ENCODE measurements at places on chromosomes 2 and 18.

- no peak for DNase-seq
These were observed 2.7 kb downstream of the SEMA4C start for GRCh38 chr2:96866986-96867755.

DNA sequence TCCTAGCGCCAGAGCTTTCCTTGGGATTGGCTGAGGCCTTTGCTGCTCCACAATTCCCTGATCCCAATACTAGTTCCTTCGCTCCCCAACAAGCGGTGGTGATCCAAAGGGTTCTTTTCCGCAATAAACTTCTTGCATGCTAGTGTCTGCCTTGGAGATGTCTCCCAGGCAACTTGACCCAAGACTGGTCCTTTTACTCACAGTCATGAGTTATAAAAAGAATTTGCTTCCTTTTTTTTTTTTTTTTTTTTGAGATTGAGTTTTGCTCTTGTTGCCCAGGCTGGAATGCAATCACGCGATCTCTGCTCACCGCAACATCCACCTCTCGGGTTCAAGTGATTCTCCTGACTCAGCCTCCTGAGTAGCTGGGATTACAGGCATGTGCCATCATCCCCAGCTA lies 89.8 kb upstream of the SP3 start:
- DNase-seq = no peak

DNA sequence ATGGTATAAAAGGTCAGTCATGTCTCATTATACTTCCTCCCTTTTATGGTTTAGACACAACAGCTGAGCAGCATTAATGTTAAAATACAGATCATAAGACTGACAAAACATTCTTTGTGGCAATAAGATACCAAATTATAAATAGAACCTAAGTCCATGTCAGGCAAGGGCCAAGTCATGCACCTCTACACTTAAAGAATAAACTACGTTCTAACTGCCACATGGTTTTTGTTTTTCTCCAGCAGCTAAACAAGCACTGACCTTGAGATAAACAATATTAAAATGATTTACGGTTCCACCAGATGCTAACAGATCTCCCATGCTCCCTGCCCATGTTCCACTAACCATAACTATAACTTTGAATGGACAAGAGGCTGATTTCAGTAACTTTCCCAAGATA lies 368.6 kb upstream of the TFPI start:
- no peak for DNase-seq

GRCh38 chr2:203143391-203143790 lies 95.4 kb upstream of the CYP20A1 start:
- DNase-seq = no peak

DNA sequence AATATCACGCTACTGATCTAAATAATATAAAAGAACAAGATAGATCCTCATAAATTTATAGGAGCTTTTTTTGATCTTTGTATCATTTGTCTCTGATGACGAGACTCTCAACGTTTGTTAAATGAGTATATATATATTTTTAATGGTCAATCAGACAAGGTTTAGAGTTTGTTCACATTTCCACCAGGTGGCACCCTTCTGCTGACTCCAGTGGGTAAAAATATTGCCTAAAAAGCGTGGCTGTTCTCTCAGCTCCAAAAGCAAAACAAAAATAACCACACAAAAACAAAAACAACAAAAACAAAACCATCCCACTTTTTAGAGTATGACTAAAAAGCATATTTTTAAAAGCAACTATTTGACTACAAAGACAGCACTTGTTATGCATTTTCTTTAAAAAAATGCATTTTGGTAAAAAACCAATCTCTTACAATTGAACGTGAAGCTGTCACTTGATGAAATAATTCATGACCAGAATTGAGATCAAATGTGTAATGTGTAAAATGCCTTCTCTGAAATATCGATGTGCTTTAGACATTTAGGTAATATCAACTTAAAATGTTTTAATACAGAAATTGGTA lies 723.2 kb downstream of the DPP10 start:
- no peak for DNase-seq

DNA sequence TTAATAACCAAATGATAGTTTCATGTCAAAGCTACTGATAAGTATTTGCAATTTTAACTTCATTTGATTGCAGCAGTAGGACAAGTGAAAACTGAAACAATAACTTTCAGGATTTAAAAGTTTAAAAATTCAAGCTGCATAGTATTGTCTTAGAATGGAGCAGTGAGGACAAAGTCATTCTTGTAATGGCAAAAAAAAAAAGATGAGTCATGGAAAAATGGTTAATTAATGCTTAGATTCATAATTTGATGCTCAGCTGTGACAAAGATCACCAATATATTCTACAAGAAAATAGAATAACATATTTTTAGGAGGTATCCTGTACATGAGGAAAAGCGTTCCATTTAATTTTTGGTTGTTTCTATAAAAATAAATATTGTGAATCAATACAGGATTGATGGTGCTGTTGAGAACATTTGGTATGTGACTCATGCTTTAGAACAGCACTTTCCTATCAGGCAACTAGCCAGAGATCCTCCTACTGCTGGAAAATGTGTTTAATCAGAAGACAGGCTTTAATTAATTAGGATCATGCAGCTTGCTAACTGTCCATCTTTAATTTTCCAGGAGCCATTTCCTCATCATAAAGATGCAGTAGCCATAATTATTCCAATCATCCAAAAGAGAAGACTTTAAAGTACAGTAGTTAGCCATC lies 239.0 kb upstream of the MMADHC start:
- no peak for DNase-seq

GRCh38 chr2:233267516-233268245 lies 16.2 kb downstream of the ATG16L1 start:
- peak; percentile 85 for DNase-seq

GRCh38 chr2:48278590-48278989 lies 251.4 kb upstream of the STON1 start:
- no peak for DNase-seq

GRCh38 chr2:206876216-206876860 lies 63.0 kb upstream of the CPO start:
- no peak for DNase-seq

GRCh38 chr18:55236150-55236931 lies 277.1 kb upstream of the CCDC68 start:
- no peak for DNase-seq

- no peak for DNase-seq
These were observed 68.2 kb downstream of the UBR3 start for GRCh38 chr2:169895294-169895985.

DNA sequence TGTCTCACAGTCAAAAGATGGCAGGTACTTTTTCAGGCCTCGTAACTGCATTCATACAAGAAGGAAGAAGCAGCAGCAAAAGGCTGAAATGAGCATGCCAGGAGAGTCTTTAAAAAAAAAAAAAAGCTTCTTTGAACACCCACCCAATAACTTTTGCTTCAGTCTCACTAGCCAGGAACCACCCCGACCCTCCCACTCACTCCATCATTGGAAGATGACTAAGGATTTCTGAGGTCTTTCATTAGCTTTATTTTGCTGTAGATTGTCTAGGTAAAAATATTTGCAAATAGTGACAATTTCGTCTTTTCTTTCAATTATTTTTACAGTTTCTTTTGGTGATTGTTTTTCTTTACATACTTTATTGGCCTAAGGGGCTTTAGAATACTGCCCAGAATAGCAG lies 37.9 kb downstream of the RBBP8 start:
- DNase-seq = no peak

GRCh38 chr18:3593904-3594759 lies 144.2 kb downstream of the TGIF1 start:
- peak; percentile 85 for DNase-seq

- no peak for DNase-seq
These were observed 206.3 kb downstream of the AFF3 start for GRCh38 chr2:99936065-99936464.

DNA sequence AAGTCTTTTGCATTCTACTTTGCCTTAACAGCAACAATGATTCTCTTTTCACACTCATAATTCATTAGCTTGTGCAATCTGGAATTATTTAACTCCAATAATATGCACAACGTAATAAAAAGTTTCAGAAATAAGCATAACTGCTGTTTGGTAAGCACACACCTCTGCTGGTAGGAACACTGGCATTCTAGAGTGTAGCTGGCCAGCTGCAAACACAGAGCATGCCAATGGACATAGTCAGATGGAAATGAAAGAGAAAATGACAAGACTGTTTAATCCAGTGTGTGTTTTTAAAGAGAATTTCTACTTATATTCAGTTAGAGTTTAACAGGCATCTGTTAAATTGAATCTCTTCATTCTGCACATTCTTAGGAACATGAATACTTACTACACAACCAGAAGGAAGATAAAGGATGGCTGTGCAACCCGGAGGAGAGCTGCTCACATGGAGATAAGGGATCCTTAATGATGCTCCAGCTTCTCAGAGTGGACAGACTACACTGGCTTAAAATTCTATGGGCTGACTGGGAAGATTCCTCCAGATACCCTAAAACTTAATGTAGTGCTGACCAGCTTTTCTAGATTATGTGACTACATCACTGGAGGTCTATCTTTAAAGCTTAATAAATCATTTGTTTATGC lies 94.6 kb upstream of the CHAC2 start:
- no peak for DNase-seq

- DNase-seq = no peak
These were observed 29.6 kb downstream of the CELF4 start for GRCh38 chr18:37535968-37536367.

DNA sequence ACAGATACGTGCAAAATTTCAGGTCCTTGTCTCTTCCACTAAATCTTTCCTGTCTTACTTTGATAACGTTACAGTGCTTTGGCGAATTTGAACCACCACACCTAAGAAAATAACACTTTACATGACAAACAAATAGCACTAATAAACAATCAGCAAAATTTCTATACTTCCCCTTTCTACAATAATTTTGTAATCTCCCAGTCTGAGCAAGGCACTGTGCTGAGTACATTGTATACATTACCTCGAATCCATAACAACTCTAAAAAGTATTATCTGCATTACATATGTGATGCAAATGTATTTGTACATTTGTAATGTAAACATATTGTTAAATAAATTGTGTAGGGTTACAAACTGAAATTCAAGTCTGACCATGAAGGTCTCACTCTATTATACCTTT lies 49.9 kb downstream of the RTN4 start:
- no peak for DNase-seq

- DNase-seq = no peak
These were observed 317.4 kb downstream of the SLC4A3 start for GRCh38 chr2:219944866-219945265.

DNA sequence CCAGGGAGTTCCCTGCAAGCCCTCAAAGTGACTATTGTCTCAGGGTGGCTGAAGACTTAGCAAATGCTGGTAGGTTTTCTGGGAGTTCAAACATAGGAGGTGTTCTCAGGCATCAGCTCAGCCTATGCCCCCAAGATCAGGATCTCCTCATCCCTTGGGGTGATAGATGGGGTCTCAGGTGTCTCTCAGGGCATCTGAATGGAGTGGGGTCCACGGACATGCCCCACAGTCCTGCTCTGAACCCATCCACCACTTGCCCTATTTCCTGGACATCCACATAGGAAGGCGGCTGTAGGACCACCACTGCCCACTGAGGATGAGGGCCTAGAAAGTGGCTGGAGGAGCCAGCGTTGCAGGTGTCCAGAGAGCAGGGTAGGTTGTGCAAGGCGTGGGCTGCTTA lies 287.0 kb upstream of the CXCR4 start:
- DNase-seq = no peak

- DNase-seq = no peak
These were observed 105.6 kb downstream of the CRIM1 start for GRCh38 chr2:36461039-36461681.

GRCh38 chr18:765764-766549 lies 46.1 kb downstream of the YES1 start:
- no peak for DNase-seq

- peak; percentile 8 for DNase-seq
These were observed 638 bp downstream of the ST3GAL5 start for GRCh38 chr2:85888020-85888683.

DNA sequence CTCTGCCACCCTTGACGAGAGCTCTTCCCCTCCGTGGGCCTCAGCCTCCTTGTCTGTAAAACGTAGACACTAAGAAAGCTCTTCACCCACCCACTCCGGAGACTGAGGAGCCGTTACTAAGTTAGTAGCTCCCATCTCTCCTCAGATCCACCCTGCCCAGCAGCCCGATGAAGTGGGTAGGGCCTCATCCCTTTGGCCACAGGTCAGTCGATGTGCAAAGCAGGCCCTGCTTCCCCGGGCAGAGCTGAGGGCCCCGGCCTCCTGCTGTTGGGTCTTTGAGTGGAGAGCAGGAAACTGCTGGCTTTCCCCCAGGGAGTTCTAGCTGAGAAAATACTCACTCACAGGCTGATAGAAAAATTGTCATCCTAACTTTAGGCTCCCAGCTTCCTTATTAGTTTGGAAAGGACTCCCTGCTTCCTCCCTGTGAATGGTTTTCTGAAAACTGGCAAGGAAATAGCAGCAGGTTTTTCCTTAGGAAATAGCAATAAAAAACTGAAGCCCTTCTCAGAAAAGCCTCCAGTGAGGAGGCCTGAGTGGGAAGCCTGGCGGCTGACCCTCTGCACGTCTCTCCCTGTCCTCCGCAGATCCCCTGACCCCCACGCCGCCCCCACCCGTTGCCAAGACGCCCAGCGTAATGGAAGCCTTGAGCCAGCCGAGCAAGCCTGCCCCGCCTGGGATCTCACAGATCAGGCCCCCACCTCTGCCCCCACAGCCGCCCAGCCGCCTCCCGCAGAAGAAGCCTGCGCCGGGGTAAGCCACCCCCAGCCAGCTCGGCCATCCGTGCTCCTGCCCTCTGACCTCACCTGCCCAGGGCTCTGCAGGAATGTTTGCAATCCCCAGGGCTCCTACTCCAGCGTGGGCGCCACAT lies 30.2 kb downstream of the ITGB1BP1 start:
- DNase-seq = no peak

- no peak for DNase-seq
These were observed 29.2 kb upstream of the ZDBF2 start for GRCh38 chr2:206245265-206245672.

GRCh38 chr2:68861330-68861729 lies 9.9 kb downstream of the BMP10 start:
- no peak for DNase-seq

- no peak for DNase-seq
These were observed 144.7 kb downstream of the NDUFA10 start for GRCh38 chr2:239880396-239880795.

GRCh38 chr2:3265981-3266924 lies 111.4 kb downstream of the EIPR1 start:
- DNase-seq = no peak

DNA sequence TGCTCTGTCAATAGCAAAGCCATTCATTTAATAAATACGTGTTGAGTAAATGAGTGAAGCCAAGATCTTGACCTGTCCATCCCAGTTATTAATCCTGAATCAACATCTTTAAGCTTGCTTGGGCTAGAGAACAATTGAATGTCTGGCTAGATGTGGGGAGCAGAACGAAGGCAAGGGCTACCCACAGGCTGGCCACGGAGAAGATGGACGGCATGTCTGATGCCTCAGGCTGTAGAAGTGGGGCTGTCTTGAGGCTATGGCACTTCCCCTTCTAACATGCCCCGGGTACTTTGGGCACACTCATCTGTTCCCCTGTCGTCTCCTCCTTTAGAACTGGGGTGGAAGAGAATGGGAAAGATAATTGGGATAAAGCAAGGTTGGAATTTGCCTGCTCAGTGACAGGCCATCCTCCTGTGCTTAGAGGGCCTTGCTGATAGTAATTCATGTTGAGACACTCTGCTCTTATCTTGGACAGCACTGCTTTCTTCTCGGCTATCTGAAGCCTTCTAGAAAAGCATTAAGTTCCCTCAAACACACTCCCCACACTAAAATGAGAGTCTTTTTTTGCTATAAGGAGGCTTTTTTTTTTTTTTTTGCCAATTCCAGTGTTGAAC lies 225.7 kb downstream of the MREG start:
- no peak for DNase-seq

GRCh38 chr2:167198576-167198975 lies 310.3 kb downstream of the XIRP2 start:
- DNase-seq = no peak

- DNase-seq = no peak
These were observed 190.8 kb downstream of the ARHGAP28 start for GRCh38 chr18:6920099-6920955.

- DNase-seq = no peak
These were observed 1088.7 kb downstream of the SUCLG1 start for GRCh38 chr2:83370419-83370762.
